ENCODE measurements at places on chromosomes 11 and 22.

DNA sequence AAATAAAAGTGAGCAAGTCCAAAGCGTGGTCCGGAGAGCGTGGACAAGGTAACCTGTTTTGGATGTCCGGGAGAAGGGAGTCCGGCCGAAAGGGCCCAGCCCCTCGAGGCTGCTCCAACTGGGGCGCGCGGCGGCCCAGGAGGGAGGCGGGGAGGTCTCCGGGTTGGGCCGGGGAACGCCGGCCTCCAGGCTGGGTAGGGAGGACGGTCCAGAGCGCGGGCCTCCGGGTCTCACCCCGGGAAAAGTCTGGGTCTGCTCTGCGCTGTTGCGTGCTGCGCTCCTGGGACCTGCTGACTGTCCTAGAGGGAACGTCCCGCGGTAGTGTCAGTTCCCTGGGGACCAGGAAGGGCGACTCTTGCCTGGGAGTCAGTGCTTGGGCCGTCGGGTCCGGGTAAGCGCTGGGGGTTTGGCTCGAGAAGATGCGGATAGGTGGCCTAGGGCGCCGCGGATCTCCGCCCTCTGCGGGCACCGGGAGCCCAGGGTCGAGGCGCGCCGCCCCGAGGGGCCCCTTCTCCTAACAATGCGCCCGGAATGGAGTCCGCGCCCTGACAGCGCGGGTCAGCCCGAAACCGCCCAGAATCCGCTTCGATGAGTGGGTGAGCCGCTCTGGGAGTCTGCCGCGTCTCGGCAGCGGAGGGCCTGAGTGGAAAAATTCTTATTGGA is 988 bp upstream of the FLI1 start:
- peak; percentile 91 for DNase-seq

- DNase-seq = no peak
These were observed 48.2 kb upstream of the PARVA start for GRCh38 chr11:12329169-12329568.

GRCh38 chr11:61828629-61829407 is 718 bp downstream of the FADS2 start:
- DNase-seq = no peak

GRCh38 chr11:28735511-28735910 is 627.3 kb downstream of the METTL15 start:
- no peak for DNase-seq

DNA sequence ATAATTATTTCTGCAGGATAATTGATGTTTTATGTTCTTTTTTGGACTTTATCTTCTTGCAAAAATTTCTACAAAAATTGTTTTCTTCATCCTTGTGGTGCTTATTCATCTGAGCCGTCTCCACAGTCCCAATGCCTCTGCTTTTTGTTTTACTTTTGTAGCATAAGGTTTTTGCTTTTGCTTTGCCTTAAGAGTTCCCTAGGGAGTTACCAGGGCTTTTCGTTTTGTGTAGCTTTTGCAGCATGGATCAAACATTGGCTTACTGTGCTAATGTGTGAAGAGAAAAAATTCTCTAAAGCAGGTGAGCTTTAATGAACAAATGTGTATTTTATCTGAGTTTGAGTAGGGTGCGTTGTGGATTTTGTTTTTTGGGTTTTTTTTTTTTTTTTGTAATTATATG is 11.8 kb downstream of the XBP1 start:
- no peak for DNase-seq

DNA sequence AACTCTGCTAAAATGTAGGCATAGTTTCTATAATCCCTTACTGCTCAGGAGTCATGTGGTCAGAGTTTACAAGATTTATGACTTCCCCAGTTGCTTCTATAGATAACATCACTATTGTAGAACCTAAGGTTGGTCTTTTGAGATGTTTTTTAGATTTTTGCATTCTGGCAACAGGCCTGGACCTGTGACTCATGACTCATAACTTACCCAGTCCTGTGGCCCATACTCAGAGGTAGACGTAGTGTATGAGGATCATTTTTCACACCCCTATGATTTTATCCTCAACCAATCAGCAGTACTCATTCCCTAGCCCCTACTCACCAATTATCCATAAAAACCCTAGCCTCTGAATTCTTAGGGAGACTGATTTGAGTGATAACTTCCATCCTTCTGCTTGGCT is 384.4 kb upstream of the DDI1 start:
- no peak for DNase-seq

DNA sequence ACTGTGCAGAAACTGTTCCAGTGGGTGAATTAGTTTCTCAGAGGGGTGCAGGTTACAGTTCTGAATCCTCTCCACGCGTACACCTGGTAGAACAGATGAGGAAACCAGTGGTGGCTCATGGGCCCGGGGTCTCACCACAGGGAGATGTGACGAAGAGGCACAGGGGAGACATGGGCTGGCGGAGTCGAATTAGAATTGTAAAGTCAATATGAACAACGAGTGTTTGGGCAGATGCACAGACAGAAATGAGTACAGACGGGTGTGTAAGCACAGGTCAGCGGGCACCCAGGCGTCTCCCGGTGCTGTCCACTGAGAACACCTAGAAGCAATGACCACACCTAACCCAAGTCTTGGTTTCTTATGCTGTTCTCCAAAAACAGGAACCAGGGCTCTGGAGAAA is 41.8 kb downstream of the GNB1L start:
- peak; percentile 57 for DNase-seq

DNA sequence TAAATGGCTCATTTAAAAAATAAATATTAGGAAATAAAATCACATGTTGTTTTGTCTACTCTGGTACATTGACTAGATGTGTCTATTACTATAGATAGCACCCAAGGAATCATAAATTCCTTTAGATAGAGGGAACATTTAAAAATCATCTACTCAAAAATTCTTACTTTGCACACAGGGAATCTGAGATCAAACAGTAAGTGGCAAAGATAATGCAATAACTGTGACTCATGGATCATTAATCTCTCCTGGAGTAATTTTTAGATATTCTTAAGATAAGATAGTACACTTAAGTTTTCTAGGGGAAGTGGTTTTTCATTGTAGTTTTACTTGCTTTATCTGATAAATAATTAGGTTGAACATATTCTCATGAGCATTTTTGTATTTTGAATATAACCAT is 468.9 kb downstream of the LUZP2 start:
- no peak for DNase-seq

All from mesenteric fat pad (tissue), 1 donor.